ENCODE measurements at places on chromosomes 5 and 9.

DNA sequence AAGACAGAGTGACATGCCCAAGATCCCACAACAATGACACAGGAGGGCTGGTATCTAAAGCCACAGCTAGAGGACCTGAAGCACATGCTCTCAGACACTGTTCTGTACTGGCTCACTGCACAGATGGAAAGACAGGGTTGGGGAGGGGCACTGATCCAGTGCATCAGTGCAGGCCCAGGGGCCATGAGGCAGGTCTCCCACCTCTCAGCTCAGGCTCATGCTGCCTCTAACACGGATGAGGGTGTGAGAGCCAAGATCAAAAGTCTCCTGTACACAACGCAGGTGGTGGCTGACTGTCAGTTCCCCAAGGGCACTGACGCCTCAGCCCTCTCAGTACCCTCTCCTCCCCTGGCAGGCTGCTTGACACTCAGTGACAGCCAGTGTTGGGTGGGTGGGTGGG lies 10.9 kb downstream of the RAPGEF1 start:
- DNase-seq = peak; percentile 46

- DNase-seq = no peak
Observed at GRCh38 chr9:94882966-94883641, 156.6 kb downstream of the AOPEP start.

DNA sequence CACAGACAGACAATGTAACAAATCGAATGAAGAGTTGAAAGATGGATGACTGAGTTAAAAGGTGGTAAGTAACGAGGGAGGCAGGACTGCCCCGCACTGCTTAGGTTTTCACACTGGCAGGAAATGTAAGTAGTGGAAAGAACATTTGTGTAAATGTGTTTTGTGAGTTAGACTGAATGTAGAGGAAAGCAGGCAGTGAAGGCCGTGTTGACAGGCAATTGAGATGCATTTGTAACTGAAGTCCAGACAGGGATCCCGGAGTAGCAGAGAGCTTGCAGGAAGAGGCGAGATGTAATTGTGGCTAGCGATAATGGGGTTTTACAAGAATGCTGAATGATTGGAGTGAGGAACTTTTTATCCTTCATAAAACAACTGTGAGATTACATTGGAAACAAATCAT lies 20.0 kb upstream of the SH3PXD2B start:
- DNase-seq = no peak

- DNase-seq = no peak
Observed at GRCh38 chr5:6246820-6247437, 131.4 kb downstream of the MED10 start.

DNA sequence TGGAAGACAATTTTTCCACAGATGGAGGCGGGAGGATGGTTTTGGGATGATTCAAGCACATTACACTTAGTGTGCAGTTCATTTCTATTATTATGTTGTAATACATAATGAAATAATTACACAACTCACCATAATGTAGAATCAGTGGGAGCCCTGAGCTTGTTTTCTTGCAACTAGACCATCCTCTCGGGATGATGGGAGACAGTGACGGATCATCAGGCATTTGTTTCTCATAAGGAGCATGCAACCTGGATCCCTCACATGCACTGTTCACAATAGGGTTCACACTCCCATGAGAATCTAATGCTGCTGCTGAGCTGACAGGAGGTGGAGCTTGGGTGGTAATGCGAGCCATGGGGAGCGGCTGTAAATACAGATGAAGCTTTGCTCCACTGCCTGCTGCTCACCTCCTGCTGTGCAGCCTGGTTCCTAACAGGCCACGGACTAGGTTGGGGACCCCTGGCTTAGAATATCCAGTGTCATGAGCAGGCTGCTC lies 1.6 kb downstream of the STKLD1 start:
- no peak for DNase-seq

DNA sequence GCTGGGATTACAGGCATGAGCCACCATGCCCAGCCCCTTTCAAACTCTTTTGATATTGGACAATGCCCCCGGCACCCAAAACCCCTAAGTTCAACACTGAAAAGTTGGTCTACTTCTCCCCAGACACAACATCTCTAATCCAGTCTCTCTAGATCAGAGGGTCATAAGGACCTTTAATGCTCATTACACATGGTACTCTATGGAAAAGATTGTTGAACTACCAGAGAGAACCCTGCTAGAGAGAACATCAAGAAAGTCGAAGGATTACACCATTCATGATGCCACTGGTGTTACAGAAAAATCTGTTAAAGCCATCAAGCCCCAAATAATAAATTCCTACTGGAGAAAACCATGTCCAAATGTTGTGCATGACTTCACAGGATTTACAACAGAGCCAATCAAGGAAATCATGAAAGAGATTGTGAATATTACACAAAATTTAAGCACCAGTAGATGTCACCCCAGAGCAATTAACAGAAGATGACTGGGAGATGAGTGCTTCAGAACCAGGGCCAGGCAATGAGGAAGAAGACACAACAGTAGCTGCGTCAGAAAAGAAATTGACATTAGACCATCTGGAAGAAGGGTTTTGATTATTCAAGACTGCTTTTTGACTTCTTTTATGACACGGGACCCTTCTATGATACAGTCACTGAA lies 28.3 kb upstream of the NIPAL4 start:
- DNase-seq = no peak
